Naive thymus-derived CD8-positive, alpha-beta T cell (primary cell): ENCODE measurements at places on chromosomes 3 and 15. TPM values are rescaled to one million over a fixed set of nuclear protein-coding genes. Genes with fewer than 3 reads are reported as not detected.

DNA sequence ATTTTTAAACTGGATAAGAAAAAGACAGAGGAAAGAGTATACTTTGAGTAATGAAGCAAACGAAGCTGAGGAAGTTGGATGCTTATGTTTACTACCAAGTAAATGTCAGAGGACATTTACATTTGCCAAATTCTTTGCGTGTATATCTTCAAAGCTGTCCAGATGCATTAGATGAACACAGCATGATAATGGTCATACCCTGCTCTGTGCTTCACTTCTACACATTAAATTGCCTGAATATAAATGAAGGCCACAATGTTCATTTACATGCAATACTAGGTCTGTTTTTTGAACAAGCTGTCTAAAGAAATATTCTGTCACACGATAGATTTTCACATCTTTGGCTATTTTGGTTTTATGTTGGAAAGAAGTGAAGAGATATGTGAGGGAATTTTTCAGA lies 405.8 kb upstream of the ADAMTS9 start:
- H3K27me3 ChIP-seq = no peaks in the 10 kb centered on the region
- no peak overlapping the region for H3K4me3 ChIP-seq
- no peak for DNase-seq

DNA sequence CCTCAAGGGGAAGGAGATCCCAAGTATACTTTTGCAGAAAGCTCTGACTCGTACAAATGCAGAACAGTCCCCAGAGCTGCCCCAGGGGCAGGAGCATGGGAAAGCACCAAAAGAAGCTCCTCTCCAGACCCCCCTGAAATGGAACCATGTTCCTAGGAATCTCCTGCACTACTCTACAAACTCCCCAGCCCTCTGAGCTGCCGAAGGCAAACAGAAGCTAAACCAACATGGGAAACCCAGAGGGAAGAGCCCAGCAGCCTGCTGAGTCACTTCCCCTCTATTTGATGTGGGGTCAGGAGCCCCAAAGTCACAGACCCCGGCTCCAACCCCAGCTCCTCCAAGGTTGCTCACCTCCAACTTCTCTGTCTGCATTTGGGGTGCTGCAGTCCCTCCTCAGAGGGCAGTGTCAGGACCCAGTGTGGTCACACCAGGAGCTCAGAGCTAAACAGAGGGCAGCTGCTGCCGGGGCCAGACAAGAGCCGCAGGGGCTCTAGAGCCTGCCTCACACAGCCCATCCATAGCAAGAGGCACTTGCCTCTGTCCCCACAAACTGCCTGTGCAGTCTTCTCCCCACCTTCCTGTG lies 3.8 kb upstream of the PLXNA1 start:
- H3K27me3 ChIP-seq = peaks cover 34% of the 10 kb centered on the region
- H3K4me3 ChIP-seq = no peak overlapping the region
- peaks cover 13% of the 10 kb centered on the region for H3K36me3 ChIP-seq
- H3K4me1 ChIP-seq = peaks cover 13% of the 10 kb centered on the region
- H3K27ac ChIP-seq = no peak overlapping the region

- H3K36me3 ChIP-seq = no peaks in the 10 kb centered on the region
- DNase-seq = no peak
- H3K4me1 ChIP-seq = peaks cover 6% of the 10 kb centered on the region
- no peak overlapping the region for H3K27ac ChIP-seq
Measured at GRCh38 chr3:51800750-51801125, 21.7 kb upstream of the IQCF6 start.

GRCh38 chr3:98962951-98963350 lies 61.5 kb upstream of the DCBLD2 start:
- no peak overlapping the region for H3K27ac ChIP-seq
- H3K4me1 ChIP-seq = no peaks in the 10 kb centered on the region
- no peaks in the 10 kb centered on the region for H3K27me3 ChIP-seq
- no peak for DNase-seq
- no peaks in the 10 kb centered on the region for H3K36me3 ChIP-seq
- no peak overlapping the region for H3K4me3 ChIP-seq

DNA sequence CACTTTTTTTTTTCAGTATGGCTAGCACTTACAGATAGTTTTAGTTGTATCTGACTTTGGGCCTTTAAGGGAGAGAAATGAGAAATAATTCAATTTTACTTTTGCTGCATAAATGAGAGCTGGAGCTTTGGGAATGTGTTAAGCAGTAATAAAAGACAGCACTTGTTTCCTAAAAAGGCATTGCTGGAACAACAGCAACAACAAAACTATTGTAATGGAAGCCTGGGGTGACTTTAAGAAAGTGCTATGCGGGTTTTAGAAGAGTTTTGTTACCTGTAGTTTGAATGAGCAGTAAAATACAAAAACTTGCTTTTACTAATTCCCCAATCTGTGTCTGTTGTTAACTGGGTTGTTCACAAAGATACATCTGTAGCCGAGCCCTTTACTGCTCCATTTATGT lies 774.0 kb upstream of the ARPP21 start:
- no peak for DNase-seq
- no peaks in the 10 kb centered on the region for H3K4me1 ChIP-seq
- H3K36me3 ChIP-seq = no peaks in the 10 kb centered on the region
- peaks cover 5% of the 10 kb centered on the region for H3K27me3 ChIP-seq
- H3K27ac ChIP-seq = no peak overlapping the region
- H3K4me3 ChIP-seq = no peak overlapping the region

The SCG3 gene
- not detected for total RNA-seq

The TM4SF4 gene
- total RNA-seq = not detected

The RASL12 gene
- total RNA-seq = not detected

The RBP2 gene
- total RNA-seq = not detected
